ENCODE measurements at places on chromosomes 1 and 21.

DNA sequence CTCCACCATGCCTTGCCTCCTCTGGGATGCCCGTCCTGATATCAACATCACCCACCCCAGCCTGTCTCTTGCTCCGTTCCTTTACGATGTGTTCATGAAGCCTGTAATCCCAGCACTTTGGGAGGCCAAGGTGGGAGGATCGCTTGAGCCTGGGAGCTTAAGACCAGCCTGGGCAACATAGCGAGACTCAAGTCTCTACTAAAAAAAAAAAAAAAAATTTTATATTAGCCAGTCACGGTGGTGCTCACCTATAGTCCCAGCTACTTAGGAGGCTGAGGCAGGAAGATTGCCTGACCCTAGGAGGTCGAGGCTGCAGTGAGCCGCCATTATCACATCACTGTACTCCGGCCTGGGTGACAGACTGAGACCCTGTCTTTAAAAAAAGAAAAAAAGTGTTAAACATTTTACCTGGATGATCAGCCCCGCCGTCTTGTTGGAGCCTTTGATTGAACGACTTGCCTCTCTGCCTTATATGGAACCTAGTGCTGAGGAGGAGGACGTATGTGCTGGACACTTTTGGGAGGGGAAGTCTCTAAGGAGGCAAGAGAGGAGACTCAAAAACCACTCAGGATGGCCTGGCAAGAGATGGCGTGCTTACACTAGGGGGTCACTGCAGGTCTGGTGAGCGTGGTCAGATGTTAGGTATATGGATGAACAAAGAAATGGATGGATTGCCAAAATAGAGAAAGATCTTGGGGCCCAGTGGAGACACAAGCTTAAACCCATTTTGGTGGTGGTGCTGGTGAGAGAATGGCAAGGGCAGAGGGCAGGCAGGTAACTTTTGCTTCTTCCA, 80.5 kb upstream of the IFFO2 start:
- DNase-seq: no peak

- no peak for DNase-seq
Observed at GRCh38 chr1:170131450-170131849, 14.3 kb upstream of the NTMT2 start.

DNA sequence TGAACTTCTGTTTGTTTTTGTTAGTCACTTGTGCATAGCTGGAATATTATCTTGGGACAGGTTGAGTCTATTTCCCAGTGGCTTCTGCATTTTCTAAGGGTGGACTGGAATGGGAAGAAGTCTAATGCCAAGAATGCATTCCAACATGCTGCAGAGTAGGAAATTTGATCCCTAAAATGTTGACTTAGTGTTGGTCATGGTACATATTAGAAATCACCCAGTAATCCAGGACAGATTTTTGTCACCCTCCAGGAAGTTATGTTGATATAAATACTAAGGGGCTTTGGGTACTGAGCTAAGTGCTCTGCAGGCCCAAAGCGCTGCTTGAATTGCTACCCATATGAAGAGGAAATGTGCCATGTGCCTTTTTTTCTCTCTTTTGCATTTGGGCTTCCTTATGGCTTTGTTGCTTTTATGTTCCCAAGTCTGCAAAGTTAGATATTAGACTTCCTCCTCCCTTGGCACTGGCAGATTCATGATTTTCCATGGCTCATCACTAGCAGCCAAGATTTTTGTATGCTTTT, 10.0 kb downstream of the ARID1A start:
- DNase-seq: no peak

DNA sequence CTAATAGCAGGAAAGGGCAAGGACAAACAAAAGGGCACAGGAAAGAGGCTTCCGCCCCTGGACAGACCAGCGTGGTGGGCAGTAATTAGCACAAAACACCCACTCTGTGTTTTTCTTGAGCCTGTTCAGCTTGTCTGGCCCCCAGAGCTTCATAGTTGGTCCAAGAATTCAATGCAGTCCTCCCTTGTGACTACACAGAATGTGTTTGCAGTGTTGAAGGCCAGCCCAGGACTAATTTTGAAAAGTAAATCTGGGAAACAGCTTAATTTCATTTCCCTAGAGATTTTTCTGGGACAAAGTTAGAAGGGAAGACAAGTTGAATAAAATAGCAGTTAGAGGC, 49.2 kb upstream of the LMO4 start:
- no peak for DNase-seq

DNA sequence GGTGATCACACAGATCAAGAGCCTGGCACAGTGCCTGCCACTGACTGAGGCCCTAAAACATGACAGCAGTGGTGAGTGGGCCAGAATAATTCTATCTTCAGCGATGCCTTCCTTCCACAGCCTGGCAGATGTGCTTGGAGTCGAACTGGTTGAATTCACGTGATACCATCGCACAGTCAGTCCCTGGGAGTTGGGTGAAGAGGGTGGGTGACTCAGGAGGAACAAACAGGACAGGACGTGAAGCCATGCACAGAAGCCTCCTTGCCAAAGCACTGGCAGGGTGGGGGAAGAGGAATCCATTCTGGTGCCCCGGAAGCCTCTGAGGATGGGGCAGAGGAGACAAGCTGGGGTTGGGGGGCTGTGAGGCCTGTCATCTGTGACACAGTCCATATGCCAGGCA, 80.3 kb upstream of the WNT4 start:
- DNase-seq: no peak

- DNase-seq: no peak
Observed at GRCh38 chr1:103517380-103518047, 8.0 kb upstream of the RNPC3 start.

GRCh38 chr1:27885114-27885528, 12.8 kb downstream of the THEMIS2 start:
- no peak for DNase-seq

GRCh38 chr1:7941437-7941793, 776 bp upstream of the TNFRSF9 start:
- DNase-seq: no peak

GRCh38 chr1:117580436-117580835, 25.4 kb upstream of the TENT5C start:
- DNase-seq: no peak

GRCh38 chr1:214124915-214125314, 137.1 kb downstream of the PROX1 start:
- no peak for DNase-seq

GRCh38 chr1:17979815-17980214, 127.8 kb upstream of the IGSF21 start:
- DNase-seq: no peak

- DNase-seq: no peak
Observed at GRCh38 chr1:175906370-175906769, 163.0 kb upstream of the TNR start.

DNA sequence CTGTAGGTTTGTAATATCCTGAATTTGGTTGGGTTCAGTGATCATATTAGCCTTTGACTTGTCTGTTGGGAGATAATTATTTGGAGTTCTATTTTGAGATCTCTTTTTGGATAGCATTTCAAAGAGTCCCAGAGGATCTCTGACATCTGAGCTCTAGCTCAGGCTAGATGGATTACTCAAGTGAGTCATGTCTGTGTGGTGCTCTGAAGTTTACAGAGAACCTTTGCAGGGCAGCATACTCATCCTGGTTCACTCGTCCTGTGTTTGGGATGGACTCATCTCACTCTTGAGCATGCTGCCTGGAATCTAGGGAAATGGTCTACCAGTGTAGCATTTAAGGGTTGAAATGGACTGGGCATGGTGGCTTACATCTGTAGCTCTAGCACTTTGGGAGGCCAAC, 29.4 kb upstream of the BMP8A start:
- DNase-seq: no peak

DNA sequence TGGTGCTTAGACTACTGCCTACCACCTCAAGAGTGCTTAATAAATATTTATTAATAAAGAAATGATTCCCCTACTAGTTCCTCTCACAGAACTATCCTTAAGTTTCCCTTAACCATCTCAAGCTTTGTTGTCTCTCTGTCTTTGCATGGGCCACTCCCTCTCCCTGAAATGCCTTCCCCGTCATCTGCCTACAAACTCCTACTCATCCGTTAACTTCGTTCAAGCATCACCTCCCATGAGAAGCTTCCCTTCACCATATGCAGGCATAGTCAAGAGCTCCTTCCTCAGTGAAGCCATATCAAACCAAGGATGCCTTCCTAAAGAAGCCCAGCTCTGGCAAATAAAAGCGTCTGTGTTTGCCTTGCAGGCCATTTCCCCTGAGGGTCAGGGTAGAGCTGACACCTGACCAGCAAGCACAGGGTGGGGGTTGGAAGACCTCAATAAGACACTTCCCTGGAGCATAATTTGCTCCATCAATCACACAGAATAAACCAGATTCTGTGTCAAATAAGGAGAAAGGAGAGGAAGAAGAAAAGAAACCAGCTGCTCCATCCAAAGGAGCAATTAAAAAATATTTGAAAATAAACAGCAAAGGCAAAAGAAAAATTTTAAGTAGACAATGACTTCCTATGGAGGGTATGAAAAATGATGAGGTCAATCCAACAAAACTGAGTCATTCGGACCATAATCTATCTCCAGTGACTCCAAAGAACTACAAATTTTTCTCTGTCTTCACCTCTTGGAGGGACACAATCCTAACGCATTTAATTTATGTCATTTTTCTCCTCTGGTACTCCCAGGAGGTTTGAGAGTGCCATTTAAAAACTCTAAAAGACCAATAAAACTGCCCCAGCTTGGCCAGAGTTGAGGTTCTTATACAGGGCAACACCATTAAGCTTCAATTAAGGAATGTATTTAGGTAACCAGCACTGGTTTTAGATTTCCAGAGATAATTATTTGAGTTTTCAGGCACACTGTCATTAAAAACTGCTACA, 303.6 kb downstream of the KCNH1 start:
- DNase-seq: no peak

DNA sequence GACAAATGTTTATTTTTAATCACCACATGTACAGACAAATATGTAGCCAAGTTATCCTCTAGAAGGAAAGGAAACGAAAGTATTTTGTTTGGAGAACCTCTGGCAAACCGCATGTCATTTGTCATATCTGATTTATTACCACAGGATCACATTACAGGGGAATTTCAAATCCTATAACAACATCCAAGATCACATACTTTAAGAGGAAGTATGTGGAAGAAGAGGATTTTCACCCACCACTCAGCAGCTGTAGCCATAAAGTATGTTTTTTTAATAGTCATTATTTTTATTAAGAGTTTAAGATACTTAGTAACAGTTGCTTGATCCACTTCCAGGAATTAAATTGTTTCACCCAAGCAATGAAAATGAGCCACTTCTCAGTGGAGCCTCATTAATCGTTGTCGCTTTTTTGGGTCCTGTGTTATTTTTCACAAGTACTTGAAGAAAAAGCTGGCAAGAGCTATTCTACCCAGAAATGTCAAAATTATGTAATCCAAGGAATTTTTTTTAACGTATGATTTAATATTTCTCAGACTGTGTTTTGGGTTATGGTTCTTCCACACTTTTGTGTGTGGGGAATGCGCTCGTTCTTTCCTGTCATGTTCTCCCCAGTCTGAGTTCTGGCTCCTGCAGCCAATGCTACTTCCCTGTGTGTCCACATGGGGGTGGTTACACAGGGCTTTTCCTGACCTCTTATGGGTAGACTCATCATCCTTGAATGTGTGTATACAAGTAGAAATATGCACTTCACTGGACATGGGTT, 6.9 kb downstream of the SERTAD4 start:
- DNase-seq: no peak

DNA sequence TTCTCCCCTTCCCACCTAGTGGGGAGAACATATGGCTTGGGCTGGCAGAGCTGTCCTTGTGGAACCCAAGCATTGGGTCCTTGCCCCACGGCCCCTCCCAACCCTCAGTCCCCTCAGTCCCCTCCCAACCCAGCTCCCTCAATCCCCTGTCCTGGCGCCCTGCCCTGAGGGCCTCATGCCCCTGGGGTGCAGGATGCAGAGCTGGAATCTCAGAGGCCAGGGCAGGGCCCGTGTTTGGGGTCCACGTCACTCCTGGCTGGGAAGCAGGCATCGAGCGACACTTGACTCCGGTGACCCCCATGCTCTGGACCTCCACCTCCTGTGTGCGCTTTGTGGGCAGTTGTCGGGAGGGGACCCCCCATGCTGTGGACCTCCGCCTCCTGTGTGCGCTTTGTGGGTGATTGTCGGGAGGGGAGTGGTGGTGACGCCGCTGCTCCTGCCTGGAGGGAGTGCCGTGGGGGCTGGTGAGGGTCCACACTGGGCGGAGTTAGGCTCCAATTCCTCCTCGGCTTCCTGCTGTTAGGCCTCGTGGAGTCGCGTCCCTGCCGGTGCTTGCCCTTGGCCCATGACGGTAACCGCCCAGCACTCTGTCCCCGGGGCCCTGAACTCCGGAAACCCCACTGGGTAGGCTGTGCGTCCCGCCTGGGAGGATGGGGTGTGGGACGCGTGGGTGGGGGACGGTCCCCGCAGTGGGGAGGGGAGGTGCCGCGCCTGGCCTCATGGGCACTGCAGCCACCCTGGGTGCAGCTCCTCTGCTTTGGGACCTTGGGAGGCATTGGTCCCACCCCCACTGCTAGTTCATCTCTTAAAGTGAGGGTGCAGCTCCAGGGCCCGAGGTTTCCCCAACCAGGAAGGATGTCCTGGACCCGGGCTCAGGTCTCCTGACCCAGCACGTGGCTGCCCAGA, 31.2 kb downstream of the SLX9 start:
- DNase-seq: no peak

GRCh38 chr1:204416589-204417073, 5.0 kb upstream of the PPP1R15B start:
- DNase-seq: no peak

DNA sequence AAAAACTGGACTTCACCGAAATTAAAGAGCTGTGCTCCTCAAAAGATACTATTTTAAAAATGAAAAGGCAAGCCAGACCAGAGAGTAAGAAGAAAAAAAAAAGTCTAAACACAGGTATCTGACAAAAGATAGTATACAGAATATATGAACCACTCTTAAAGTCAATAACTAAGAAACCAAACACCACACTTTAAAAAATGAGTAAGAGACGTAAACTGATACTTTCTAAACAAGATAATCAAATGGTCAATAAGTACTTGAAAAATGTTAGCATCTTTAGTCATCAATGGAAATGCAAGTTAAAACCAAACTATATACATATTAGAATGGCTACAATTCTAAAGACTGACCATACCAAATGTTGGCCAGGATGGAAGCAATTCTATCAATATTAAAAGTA, 77.6 kb downstream of the EVI5 start:
- DNase-seq: no peak

All from stimulated activated naive CD4-positive, alpha-beta T cell (primary cell).